ENCODE measurements at places on chromosomes 3 and 15.

DNA sequence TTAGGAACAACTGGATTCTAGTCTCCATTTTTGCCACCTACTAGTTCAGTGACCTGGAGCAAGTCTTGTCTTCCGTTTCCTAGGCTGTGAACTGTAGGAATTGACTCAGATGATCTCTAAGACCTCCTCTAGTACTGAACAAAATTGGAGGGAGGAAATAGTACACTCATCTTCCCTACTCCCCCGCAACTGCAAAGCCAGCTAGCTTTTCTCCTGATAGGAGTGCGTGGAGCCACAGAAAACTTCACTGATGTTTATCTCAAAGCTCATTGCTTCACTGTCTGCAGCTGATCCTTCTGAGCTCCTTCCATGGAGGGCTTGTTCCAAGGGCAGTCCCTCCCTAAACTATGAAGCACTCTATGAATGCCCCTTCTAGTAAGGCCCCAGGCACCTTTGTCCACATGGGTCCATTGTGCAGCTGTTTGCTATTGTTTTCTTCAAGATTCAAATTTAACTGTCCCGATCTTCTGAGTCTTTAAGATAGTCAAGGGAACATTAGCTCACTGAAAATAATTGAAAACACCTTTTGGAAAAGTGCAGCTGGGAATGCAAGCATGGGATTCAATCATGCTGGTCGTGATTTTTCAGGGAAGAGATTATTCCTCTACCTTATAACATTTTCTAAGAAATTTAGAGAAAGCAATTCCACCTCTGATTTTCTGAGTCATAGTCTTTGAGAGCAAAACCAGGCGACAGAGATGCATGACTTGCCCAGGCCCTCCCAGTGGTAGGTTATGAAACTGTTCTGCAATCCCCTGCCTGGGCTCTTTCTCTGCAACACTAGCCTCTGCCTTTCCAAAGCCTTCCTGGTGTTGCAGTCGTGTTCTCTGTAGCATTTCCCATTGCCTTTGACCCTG, 24.3 kb downstream of the FILIP1L start:
- peak; percentile 68 for DNase-seq

DNA sequence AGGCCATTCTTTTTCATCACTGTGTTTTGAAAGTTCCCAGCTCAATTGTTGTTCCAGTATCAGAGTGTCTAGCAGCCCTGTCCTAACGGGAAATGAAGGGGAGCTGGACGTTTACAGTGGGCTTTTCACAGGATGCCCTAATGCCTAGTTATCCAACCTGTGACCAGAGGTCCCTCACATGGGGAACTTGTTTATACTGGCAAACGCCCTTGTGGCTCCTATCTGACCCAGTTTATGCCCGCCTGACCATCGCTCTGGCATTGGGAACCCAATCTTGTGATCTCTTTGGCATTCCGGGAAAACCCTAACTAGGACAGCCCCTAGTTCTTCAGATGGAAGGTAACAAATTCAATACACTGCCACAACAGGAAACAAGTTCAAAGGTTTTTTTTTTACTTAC, 14.5 kb upstream of the MYRIP start:
- no peak for DNase-seq

DNA sequence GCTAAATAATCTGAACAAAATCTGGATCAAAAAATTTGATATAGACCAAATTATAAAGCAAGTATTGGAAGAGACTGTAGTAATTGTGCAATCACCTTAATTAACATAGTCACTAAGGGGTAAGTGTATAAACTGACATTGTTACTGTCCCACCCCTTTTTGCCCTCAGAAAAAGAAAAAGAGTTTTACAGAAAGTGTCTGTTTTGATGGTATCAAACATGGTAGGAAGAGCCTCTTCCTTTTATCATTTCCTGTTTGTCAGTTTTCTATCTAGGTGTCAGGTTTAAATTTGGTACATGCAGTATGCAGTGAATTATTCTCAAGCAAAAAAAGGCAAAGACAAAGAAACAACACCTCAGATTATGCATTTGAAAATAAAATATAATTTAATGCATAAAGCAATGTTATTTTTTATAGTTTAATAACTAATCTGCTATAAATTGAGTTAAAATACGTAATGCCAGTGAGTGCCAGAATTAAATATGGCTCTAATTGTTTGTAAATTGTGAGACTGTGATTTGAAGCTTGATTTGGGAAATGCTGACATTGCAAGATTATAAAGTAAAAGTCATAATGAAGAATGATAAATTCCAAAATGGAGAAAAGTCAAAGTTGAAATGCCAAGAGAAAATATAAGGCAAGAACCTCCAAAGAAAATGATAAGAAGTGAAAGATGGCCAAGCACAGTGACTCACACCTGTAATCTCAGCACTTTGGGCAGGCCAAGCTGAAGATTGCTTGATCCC, 30.3 kb upstream of the CMC1 start:
- no peak for DNase-seq

DNA sequence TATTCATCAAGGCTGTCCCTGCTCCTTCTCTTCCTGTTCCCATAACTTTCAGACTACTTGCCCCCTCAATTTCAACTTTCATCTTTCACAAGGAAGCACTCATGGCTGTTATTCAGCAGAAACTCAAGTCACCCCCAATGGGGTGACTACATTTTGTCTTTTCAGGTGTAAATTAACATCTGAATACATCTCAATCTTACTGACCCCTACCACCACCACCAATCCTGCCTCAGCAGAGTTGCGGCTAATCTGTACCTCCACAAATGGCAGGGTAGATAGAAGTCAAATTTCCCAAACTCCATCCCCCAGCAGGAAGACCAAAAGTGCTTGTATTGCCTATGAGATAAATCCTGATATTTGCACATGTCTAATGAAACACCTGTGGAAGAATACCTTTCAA, 19.2 kb downstream of the SOX2 start:
- DNase-seq: no peak

DNA sequence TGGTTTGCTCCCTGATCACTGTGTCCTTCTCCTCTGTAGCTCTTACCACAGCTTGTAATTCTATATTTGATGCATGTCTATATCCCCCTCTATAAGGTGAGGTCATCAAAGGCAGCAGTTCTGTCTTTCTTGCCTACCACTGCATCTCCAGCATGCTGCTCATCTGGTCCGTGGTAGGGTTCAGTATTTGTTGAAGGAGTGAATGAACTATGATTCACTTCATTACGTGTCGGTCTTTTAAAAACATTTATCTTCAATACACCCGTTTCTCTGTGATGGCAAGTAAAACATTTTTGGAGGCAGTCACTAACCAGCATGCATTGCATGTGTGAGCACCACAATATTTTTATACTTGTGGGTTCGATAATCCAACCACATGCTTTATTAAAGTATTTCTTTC, 27.6 kb downstream of the CHST14 start:
- DNase-seq: no peak

DNA sequence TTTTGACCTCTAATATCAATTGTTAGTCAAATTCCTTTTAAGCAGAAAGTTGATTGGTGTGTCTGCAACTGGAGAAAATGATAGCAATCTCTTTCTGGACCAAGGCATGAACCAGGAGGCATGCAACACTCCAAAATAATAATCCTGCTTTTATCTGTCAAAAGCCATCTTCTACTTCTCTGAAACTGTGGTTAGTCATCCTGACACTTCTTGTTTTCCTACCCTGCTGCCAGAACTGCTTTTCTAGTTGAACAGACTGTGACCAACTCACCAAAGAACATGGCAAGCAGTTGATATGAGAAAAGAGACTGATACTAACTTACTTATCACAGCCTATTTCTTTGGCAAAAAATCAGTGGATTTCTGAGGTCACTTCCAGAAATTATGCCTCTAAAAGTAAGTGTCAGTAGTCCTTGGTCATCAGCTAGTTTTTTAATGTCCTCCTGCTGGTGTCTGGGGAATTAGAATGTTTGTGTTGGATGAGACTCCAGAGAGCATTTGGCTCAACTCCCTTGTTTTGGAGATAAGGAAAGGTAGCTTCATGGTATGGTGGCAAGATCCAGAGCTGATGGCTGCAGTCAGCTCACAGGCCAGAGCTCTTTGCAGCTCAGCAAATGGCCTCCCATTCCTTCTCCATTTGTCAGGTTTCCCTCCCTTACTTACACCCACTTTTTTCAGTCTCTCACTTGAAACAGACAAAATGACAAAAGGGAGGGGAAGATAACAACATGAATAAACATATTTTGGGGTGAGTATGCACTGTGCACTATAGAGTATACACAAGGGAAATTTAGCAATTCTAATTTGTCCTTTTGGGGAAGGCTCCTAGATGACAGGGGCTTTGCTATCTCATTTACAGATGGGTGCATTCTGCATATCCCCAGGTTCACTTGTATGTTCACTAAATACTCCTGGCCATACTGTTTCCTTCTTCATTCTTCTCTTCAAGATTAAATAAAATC, 7.0 kb downstream of the CRYGS start:
- peak; percentile 52 for DNase-seq

- peak; percentile 87 for DNase-seq
These were observed 53.7 kb downstream of the NMD3 start for GRCh38 chr3:161274691-161275298.

GRCh38 chr3:60013241-60013640, 963.4 kb upstream of the CFAP20DC start:
- DNase-seq: no peak

DNA sequence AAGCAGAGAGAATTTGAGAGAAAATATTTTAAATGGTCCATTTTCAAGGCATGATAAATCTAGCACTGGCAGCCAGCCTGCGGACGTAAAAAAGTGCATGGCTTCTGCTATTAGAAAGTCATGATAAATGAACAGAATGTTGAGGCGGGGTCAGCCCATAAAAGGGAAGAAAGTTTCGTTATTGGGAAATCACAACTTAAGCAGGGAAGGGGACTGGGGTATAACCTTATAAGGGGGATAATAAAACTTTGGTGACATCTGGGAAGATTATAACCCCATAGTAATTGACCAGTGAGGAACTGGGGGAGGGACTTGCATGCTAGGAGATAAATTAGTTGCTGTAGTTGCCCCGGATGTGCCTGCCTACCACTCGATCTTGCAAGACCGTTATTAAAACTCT, 88.4 kb upstream of the PLSCR4 start:
- DNase-seq: no peak

DNA sequence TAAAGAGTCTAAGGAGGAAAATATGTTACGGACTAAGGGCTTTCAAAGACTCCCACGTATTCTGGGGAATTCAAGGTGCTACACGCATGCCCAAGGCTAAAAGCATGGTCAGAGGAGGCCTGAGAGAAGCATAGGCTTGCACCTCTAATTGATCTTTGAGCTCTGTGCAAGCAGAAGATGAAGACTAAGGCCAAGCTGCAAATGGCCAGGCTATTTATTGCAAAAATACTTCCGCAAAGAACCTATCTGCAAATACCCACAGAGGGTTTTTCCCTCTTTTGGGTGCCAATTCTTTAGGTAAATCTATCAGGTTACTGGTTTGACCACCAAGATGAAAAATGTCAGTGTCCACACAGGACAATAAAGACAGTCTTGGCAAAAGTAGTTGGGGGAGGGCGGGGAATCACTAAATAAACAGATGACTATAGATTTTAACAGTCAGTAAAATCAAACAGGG, 119.5 kb downstream of the STAG1 start:
- no peak for DNase-seq

DNA sequence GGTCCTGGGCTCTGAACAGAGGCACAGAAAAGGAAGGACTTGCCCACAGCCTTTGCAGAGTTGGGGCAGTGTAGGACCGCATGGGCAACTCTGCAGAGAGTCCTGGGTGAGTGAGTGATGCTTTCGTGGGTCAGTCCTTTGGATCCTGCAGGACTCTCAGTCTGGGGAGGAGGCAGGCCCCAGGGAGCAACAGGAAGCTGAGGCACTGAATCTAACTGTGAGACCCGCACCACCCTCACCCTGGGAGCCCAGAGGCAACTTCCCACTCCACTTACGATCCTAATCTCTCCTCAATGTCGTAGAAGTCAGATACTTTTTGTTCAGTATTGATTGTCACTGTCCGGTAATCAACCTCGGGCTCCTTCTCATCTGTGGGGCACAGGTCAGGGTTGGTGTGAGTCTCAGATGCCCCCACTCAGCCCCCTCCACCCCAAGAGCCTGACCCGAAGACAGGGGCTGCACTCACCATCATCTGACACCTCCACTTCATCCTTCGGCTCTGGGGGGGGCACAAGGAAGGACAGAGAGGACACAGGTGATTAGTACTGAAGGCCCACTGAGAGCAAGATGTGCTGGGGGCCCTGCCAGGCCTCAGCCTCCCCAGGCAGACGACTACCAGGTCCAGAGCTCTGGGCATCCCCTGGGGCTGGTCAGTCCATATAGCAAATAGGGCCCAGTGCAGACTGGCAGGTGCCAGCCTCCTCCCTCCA, 64.0 kb upstream of the HACD2 start:
- DNase-seq: no peak

DNA sequence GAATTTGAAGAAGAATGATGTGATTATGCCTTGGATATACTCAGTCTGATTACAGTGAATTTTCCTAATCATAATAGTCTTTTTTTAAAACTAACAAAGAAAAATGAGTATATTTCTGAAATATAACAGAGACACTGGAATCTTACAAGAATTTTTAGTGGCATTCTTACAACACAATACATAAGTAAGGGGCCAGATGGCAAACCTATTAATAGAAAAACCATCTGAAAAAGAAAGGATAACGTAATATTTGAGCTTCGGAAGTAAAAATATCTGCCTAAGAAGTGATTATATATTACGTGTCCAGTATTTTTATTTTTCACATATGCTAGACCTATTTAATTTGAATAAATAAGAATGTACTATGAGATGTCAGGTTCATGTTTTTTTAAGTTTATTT, 452.8 kb downstream of the NAALADL2 start:
- DNase-seq: no peak

- no peak for DNase-seq
These were observed 11.9 kb downstream of the CXCR6 start for GRCh38 chr3:45955017-45955647.

DNA sequence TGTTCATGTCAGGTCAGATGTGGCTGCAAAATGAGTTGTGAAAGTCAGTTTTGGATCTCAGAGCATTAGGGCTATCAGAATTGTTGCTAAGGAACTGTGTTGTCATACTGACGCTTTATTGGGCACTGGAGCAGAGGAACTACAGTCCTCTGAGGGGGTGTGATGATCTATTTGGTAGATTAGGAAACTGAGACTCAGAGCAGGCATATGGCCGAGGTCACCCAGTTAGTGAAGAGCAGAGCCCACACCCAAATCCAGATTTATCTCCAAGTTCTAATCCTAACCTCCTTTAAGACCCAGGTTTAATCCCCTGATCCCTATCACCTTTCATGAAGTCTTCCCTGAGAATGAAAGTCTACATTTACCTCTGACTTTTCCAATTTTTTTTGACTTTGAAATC, 25.6 kb upstream of the GLCE start:
- DNase-seq: no peak

DNA sequence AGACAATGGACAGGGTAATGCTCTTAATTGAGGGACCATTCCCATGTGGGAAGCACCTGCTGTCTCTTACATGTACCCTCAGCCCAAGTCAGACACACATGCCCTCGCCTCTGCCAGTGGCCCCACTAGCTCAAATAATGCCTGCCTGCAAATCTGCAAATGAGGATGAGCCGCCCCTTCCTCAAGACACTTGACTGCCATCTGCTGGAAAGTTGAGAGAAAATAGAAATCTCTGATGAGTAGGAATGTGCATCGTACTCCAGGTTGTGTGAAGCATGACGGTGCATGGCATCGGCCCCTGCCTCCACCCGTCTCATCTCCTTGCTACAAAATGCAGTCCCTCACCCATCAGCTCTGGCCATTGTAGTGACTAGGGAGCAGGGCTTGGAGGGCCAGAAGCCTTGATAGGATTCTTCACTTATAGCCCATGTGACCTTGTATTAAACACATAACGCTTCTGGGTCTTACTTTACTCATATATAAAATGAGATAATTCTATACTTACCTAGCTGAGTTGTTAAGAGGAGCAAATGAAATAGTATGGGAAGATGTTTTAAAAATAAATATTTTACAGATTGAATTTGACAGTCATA, 6.3 kb upstream of the SCN5A start:
- DNase-seq: peak; percentile 55

GRCh38 chr3:188270423-188270972, 116.5 kb downstream of the LPP start:
- DNase-seq: no peak
